ENCODE measurements at places on chromosomes 5 and 9. TPM values are rescaled to one million over a fixed set of nuclear protein-coding genes. Genes with fewer than 3 reads are reported as not detected.

The PCDHGB5 gene
- 15.7 TPM for total RNA-seq

DNA sequence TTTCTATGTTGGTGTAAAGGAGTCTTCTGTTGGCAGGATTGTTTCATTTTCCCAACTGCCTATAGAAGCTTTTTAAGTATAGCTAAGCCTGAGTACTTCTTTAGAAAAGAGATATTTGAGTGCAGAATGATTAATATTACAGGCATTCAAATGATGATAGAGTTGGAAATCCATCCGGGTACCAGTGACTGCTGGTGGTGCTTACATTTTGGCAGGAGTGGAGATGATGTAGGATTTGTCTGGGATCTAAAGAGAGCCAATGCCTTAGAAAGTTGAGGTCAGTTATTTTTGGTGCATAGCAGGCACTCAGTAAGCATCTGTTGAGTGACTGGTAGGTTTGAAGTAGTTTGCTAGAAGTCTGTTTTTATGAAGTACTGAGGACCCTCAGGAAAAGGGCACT is 433.5 kb downstream of the DMAC1 start:
- no peak for DNase-seq
- H3K4me1 ChIP-seq = no peaks in the 10 kb centered on the region
- H3K27ac ChIP-seq = no peak overlapping the region
- no peaks in the 10 kb centered on the region for H3K27me3 ChIP-seq
- H3K36me3 ChIP-seq = no peaks in the 10 kb centered on the region
- H3K4me3 ChIP-seq = no peak overlapping the region

The OTP gene
- not detected for total RNA-seq

GRCh38 chr5:82396871-82397514 is 118.8 kb upstream of the RPS23 start:
- no peak for DNase-seq
- H3K27me3 ChIP-seq = no peaks in the 10 kb centered on the region
- no peaks in the 10 kb centered on the region for H3K36me3 ChIP-seq
- H3K27ac ChIP-seq = no peak overlapping the region

- DNase-seq = no peak
- no peak overlapping the region for H3K4me3 ChIP-seq
- H3K27me3 ChIP-seq = no peaks in the 10 kb centered on the region
- H3K27ac ChIP-seq = no peak overlapping the region
- H3K36me3 ChIP-seq = no peaks in the 10 kb centered on the region
These were observed 167.9 kb upstream of the TNC start for GRCh38 chr9:115285836-115286235.

DNA sequence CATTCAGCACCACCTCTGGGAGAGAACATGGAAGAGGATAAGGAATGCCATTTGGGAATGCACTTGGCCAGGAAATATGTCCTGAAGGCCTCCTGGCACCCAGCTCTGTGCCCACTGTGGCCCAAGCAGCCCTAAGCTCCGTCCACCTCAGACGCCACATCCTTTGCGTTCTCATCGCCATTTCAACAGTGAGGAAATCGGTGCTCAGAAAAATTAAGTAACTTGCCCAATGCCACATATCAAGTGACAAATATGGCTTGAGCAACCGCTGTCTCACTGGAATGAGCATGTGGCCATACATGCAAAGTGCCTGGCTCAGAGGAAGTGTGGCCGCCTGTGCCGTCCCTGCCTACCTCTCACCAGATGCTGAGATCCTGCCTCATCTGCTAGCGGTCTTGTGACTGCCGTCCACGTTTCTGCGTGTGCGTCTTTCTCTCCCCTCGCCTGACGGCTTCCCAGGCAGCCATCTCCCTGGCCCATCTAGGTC is 984 bp upstream of the DOK3 start:
- H3K27ac ChIP-seq = no peak overlapping the region
- no peak overlapping the region for H3K4me3 ChIP-seq
- peaks cover 13% of the 10 kb centered on the region for H3K36me3 ChIP-seq
- no peak for DNase-seq

DNA sequence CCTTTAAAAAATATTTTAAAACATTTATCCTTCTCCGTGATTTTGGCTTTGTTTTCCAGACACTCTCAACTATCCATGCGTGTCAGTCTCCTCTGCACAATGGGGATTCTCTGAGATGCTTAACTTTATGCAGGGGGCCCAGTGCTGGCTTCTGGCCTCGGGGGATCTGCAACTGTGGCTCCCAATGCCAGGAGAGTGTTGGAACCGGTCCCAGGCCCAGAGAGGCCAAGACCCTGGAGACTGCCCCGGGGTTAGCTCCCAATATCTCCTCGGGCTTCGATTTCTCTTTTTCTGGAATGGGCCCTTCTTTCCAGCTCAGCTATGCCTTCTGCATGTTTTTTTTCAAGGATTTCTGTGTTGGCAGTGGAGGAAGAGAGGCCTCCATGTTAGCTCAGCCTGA is 20.1 kb upstream of the SARDH start:
- no peaks in the 10 kb centered on the region for H3K27me3 ChIP-seq
- no peaks in the 10 kb centered on the region for H3K4me1 ChIP-seq
- DNase-seq = no peak
- H3K36me3 ChIP-seq = no peaks in the 10 kb centered on the region
- H3K27ac ChIP-seq = no peak overlapping the region
- no peak overlapping the region for H3K4me3 ChIP-seq
